ENCODE measurements at places on chromosomes 11 and 22.
A peak's percentile ranks its signal among the peaks of the same experiment; 100 is the strongest.

GRCh38 chr11:108558222-108558621, 35.3 kb downstream of the EXPH5 start:
- no peak for DNase-seq

DNA sequence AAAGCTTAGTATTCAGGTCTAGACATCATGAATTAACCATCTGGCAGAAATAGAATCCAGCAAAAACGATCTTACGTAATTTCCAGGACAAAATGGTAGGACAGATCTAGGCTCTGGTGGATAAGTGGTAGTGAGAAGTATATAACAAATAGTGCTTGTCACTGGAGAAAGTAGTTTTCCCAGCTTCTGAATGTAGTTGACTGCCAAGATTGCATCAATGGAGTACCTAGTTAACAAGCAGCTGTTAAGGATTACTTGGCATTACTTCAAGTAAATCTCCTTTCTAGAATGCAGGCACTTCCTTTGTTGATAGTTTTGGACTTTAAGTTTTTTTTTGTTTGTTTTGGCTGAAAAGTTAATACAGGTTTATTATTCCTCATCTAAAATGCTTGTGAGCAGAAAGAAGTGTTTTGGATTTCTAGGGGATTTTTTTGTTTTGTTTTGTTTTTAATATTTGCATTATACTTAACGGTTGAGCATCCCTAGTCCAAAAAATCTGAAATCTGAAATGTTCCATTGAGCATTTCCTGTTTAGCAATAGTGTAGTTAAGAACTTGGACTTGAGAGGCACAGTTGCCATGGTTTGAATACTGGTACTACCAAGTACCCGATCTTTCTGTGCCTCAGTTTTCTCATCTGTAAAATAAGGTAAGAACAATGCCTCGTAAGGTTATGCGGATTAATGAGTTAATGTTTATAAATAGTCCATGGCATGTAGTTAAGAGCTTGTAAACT, 20.3 kb downstream of the FAM118B start:
- DNase-seq = no peak

GRCh38 chr22:29801796-29802195, 34.6 kb downstream of the UQCR10 start:
- DNase-seq = no peak

DNA sequence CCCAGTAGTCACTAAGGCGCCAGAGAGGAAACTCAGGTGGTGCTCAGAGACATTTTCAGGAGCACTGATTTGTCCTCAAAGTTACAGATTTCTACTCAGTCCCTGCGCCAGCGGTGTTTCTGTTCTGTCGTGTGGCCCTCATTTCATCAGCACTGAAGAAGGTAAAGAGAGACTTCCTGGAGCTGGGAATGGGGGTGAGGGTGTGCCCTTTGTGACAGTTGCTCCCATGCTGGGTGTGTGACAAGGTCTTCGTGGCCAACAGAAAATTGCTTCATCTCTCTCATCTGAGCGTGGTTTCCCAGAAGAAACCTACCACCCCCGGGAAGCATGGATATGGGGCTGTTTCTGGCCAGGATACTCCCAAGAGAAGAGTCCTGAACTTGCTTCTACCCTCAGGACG, 2.0 kb upstream of the PPARA start:
- no peak for DNase-seq

GRCh38 chr11:91804042-91804441, 420.6 kb upstream of the FAT3 start:
- DNase-seq = no peak

GRCh38 chr11:284105-285020, 4.6 kb upstream of the PGGHG start:
- no peak for DNase-seq

DNA sequence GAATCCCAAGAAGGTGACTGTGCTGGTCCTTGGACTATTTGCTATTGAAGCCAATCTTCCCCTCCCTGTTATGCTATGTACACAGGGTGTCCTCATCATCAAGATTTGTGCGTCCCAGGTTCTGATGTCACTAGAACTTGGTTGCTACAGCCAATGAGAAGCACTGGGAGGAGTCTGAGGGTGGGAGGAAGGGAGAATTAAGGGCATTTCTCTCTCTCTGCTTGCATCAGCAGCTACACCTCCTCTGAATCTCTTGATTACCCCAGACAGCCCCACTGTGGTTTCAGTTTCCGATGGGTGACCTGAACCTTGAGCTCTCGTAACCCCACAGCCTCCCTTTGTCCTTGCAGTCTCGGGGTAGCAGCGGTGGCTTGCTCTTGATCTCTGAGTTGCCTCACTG, 212.4 kb upstream of the SESN3 start:
- no peak for DNase-seq

DNA sequence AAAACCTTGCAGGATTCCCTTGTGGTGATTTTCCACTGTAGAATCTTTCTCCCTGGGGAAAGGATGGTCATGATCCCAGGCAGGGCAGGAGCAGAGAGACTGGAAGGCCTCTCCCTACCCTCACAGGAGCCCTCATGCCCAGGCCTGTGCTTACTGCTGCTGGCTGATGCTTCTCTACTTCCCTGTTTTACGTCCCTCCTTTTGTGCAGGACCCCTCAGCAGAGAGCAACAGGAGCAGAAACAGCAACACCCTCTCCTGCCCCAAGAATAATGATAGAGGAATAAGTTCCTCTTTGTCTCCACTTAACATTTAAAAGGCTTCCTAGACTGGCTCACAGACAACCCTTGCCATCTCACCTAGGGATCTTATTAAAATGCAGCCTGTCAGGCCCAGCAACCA, 3.6 kb downstream of the ISX start:
- DNase-seq = no peak

DNA sequence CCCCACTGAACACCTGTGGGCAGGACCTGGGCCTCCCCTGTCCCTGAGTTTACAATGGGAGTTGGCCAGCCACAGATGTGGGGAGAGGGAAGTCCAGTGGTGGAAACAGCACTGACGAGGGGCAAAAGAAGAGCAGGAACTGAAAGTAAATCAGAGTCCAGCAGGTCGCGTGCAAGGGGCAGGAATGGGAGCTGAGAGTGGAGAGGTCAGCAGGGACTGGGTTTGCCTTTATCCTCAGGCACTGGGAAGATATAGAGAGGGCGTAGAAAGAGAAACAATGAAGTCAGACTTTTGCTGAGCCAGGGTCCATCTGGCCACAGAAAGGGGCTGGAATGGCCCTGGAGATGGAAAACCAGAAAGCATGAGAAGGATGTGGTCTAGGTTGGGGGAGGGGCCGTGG, 8.5 kb downstream of the P2RY6 start:
- DNase-seq = no peak

- no peak for DNase-seq
Observed at GRCh38 chr11:130301002-130301401, 13.7 kb downstream of the ZBTB44 start.

DNA sequence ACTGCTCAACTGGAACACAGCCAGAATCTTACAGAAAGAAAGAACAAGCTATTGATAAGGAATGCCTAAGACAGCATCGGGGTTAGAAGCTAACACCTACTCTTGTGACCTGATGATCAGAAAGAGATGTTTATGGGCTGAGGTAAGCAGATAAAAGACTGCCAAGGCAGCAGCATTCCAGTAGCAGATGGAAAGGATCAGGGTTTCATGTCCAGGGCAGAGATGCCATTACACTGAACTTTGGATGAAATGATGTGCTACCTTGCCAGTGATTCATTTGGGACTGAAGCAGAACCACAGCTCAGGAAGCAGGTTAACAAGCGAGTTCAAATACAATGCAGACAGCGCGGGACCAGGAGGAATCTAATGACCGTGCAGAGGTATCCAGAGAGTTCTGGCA, 27.1 kb upstream of the APOA1 start:
- no peak for DNase-seq

DNA sequence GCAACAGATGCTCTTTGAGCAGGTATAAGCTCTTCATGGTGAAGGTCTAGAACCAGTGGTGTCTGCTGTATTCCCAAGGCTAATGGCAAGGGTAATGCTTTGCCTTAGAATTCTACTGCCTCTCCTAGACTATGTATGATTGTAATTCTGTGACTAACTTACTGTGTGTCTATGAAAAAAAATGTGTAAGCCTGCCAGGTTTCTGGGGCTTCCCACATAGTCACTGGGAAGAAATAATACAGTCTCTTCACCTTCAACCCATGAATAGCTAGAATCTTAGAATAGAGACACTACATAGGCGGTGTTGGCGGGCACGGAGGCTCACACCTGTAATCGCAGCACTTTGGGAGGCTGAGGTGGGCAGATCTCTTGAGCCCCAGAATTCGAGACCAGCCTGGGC, 84.1 kb downstream of the C11orf91 start:
- no peak for DNase-seq

DNA sequence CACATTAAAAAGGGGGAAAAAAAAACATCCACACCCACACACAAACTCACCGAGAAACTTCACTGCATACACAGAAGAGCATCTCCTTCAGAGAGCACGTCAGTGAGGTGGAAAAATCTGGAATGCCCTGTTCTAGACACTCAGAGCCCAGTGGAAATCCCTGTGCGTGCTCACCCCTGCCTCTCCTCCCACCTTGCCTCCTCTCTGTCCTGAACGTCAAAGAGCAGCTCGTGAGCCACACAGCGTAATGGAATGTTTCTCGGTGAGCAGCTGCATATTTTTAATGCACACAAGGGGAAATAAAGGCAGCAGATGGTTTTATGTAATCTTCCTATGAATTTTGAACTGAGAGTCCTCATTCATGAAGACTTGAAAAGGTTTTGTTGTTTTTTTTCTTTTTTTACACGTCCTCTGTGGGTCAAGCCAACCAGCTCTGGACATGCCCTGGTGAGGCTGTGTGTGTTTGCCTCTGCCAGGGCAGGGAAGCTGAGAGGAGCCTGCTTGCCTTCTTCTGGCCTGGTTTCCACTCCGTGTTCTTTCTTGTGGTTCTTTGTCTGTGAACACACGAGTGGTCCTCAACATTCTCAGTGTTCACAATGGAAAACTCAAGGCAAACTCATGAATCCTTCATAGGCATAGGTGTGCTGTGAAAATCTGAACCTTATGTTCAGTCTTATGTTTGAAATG, 219.2 kb downstream of the TENM4 start:
- no peak for DNase-seq

GRCh38 chr22:29626497-29627195, 23.2 kb downstream of the NF2 start:
- DNase-seq = no peak

DNA sequence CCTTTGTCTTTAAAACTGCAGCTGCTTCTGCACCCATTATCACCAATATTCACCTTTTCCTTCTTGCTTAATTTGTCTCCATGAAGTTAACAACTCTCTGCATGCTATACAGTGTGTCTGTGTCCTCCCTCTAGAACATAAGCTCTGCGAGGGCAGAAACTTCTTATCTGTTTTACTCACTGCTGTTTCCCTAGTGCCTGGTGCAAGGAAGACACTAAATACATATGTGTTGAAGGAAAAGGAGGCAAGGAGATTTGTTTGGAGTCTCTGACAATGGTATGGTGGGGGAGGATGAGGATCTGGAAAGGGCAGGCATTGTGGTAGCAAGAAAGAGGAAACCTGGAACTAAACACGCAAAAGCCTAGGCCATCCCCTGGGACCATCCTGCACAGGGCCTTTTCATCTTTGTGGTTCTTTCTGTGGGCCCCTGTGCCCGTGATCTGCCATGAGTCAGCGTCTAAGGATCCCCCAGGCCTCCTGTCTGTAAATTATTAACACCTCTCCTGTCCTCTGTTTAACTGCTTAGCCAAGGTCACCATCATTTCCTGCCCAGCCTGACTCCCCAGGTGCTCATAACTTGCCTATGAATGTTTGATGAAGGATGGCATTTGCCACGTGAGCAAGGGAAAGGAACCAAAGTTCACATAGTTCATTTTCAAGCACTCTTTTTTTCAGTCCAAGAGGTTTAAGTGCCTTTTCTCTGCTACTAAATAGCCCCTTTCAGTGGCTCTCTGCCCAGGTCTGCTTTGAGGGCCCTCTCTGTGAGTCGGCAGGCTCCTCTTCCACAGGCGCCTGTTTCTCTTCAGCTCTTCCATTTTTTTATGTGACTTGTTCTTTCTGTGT, 131.1 kb downstream of the RASSF10 start:
- DNase-seq = no peak

DNA sequence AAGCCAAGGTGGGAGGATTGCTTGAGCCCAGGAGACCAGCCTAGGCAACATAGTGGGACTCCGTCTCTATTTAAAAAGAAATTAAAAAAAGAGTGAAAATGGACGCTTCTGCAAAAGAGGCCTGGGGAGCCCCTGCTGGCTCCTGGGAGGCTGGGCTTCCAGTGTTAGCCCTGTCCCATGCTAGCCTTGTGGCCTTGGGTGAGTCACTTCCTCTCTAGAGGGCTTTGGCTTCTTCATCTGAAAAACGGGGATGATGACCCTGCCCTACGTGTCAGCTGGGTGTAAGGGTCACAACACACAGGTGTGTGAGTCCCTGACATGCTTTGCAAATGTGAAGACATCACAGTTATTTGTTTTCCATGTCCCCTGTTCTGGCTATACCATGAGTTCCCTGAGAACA, 32.8 kb downstream of the FAM227A start:
- DNase-seq = no peak

- no peak for DNase-seq
Observed at GRCh38 chr11:13287681-13288080, 10.1 kb downstream of the BMAL1 start.

DNA sequence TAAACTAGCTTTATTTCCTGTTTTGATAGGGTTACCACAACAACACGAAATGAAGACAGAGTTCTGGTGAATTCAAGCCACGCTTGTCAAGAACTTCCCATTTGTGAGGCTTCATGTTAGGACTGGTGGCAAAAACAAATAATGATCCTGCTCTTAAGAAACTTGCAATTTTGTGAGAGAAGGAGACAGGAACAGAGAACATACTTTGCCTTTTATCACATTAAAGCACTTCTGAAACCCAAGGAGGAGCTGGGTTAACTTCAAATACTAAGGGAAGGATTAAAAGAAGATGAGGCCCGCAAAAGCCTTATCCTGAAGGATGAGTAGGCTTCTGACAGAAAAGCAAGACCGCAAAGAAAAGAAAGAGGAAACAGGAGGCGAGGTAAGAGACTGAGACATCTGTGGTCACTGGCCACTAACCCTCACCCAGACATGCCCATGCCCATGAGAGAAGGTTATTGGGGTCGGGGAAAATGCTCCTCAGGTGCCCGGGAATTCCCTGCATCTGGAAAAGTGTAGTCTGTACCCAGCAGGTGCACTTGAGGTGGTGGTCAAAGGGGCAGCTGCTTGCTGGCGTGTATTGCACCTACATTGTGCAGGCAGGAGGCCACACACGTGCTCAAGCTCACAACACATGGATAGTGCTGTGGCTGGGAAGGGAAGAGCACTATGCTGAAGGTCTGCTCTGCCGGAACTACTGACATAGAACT, 50.5 kb downstream of the MAPK1 start:
- no peak for DNase-seq

- DNase-seq = no peak
Observed at GRCh38 chr11:1912289-1912878, 7.1 kb upstream of the TNNT3 start.

- DNase-seq = peak; percentile 63
Observed at GRCh38 chr22:22817468-22818201, 70.0 kb upstream of the IGLL5 start.

- no peak for DNase-seq
Observed at GRCh38 chr22:35995772-35996171, 32.9 kb downstream of the RBFOX2 start.
